SK-N-SH treated with all-trans-retinoic acid at 6 μM for 48 hours (cell line): ENCODE measurements at places on chromosomes 3 and 15.

GRCh38 chr3:49415931-49416601, 3.8 kb downstream of the TCTA start:
- ATAC-seq: no peak

GRCh38 chr3:134874737-134875413, 79.8 kb downstream of the EPHB1 start:
- peak; percentile 34; the same call in 2 of the 3 replicates for ATAC-seq

DNA sequence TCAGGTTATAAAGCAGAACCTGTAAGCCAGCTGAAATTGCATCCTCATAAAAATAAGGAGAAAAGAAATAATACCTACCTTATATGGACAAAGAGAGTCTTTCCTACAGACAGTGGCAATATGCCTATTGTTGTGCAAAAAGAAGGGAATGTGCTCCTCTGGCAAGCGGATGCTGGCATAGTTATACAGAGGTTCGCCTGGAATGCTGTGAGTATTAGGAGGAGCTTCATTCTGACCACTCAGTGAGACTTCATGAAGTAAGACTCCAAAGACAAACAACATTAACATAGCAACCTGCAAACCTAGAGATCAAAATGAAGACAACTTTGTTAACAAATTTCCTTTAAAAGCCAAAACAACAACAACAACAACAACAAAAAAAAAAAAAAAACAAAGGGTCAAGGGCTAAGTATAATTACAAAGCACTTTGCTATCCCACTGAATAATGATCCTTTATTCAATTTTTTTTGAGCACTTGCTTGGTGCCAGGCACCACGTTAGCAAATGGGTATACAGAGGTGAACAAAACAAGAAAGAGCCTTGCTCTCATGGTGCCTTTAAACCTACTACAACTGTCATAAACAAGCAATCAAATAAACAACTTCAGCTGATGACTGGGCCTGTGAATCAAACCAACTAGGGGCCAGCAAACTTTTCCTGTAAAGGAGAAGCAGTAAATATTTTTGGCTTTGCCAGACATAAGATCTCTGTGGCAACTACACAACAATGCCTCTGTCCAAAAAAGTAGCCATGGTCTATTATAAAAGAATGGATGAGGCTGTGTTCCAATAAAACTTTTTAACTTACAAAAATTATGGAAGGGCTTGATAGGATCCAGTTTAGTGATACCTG, 3.7 kb downstream of the EOGT start:
- ATAC-seq: no peak

DNA sequence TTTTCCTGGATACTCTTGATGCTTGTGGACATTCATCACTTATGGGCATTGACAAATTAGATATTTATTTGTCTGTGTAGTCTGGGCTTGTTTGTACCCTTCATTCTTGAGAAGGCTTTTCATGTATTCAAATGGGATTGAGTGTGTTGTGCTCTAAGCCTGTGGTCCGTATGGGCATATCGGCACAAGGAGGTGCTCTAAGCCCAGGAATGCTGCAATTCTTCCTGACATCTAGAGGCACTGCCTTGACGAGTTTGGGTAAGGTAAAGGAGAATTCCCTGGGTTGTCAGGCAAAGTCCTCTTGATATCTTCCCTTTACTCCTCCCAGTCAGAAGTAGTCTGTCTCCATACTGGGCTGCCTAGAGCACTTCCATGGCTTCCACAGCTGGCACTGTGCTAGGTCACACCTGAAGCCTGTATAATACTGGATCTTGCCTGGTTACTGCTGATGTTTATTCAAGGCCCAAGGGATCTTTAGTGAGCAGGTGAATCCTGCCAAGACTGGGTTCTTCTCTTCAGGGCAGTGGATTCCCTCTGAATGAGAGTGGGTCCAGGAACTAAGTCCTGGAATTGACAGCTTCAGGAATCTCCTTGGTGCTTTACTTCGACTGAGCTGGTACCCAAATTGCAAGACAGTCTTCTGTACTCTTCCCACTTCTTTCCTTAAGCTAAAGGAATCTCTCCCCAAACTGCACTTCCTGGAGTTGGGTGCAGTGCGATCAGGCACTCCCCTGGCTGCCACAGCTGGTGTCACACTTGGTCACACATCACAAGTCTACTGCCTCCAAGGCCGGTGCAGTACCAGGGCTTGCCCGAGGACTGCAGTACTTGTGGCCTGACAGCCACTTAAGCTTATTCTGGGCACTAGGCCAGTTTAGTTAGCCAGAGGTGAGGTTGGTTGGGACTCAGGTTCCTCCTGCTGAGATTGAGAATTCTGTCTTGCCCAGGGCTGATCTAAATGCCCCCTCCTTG, 46.0 kb downstream of the GALK2 start:
- peak; percentile 44; the same call in 2 of the 3 replicates for ATAC-seq

DNA sequence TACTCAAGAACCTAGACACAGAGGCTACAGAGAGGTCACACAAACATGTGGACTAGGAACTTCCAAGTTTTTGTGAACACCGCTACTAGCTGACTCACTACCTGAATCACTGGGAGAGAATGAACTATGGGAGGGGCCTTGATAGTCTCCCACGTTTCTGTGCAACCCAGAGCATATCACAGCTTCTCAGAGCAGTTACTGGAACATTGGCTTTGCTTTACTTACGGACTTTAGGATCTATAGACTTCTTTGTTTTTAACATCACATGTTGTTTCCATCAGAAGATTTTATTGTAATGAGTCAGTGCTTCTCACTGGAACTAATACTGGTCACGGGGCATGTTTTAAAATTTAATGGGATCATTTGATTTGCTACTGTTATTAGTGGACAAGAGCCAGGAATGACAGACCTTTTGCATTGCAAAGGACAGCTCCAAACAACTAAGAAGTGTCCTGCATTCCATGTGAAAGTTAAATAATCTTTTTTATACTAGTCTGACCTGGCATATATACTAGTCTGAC, 35.6 kb downstream of the RTP4 start:
- ATAC-seq: peak; percentile 77

DNA sequence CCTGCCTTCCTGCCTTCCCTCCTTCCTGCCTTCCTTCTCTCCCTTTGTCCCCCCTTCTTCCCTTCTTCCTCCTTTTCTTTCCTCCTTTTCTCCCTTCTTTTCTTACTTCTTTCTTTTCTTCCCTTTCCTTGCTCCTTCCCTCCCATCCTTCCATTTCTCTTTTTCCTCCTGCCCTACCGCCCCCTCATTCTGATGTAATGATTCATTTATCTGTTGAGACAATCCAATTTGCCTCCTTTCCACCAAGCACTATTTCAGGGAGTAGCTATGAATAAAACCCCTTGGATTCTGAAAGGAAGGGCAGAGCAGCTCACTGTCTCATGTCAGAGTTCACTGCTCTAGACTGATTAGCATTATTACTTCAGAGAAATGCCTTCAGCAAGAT, 462.6 kb downstream of the PDCD6IP start:
- no peak for ATAC-seq
